ENCODE measurements at places on chromosomes 16 and 17.

DNA sequence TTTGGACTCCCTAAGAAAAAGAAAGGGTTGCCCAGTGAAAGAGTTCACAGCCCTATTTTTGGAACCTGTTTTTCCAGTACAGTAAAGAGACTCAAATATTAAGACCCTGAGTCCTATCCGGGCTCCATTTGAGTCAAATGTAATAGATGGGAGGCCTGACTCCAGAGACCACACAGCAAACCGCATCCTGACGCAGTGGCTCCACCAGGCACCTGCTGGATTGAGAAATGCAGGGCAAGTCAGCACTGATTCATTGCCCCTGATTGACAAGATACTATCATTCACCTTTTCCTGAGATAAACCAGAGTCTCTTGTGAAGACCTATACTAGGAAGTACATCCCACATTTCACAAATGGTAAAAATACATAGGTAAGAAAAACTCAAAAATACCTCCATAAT is 715.7 kb upstream of the SOX9 start:
- DNase-seq, result no peak
- H3K27ac ChIP-seq, result no peak overlapping the region
- no peaks in the 10 kb centered on the region for H3K4me1 ChIP-seq
- H3K4me3 ChIP-seq, result no peak overlapping the region

GRCh38 chr16:89406277-89406888 is 84.0 kb downstream of the ANKRD11 start:
- H3K27me3 ChIP-seq, result no peaks in the 10 kb centered on the region
- DNase-seq, result no peak
- H3K4me3 ChIP-seq, result peak overlapping the region; percentile 9
- H3K36me3 ChIP-seq, result peaks cover 14% of the 10 kb centered on the region
- peak overlapping the region; percentile 93 for H3K27ac ChIP-seq
- peaks cover 90% of the 10 kb centered on the region for H3K4me1 ChIP-seq

- H3K27me3 ChIP-seq, result peaks cover 50% of the 10 kb centered on the region
- DNase-seq, result no peak
- no peaks in the 10 kb centered on the region for H3K36me3 ChIP-seq
- H3K27ac ChIP-seq, result no peak overlapping the region
- peaks cover 27% of the 10 kb centered on the region for H3K4me1 ChIP-seq
Measured at GRCh38 chr17:83145358-83145738, 65.9 kb downstream of the METRNL start.

- H3K27me3 ChIP-seq, result no peaks in the 10 kb centered on the region
- no peak overlapping the region for H3K27ac ChIP-seq
Measured at GRCh38 chr16:51562891-51563290, 411.8 kb upstream of the SALL1 start.

GRCh38 chr17:82225368-82226029 is 3.3 kb upstream of the SLC16A3 start:
- peaks cover 5% of the 10 kb centered on the region for H3K36me3 ChIP-seq
- H3K27me3 ChIP-seq, result peaks cover 8% of the 10 kb centered on the region
- H3K4me3 ChIP-seq, result no peak overlapping the region
- H3K4me1 ChIP-seq, result peaks cover 12% of the 10 kb centered on the region
- H3K27ac ChIP-seq, result no peak overlapping the region
- DNase-seq, result no peak

DNA sequence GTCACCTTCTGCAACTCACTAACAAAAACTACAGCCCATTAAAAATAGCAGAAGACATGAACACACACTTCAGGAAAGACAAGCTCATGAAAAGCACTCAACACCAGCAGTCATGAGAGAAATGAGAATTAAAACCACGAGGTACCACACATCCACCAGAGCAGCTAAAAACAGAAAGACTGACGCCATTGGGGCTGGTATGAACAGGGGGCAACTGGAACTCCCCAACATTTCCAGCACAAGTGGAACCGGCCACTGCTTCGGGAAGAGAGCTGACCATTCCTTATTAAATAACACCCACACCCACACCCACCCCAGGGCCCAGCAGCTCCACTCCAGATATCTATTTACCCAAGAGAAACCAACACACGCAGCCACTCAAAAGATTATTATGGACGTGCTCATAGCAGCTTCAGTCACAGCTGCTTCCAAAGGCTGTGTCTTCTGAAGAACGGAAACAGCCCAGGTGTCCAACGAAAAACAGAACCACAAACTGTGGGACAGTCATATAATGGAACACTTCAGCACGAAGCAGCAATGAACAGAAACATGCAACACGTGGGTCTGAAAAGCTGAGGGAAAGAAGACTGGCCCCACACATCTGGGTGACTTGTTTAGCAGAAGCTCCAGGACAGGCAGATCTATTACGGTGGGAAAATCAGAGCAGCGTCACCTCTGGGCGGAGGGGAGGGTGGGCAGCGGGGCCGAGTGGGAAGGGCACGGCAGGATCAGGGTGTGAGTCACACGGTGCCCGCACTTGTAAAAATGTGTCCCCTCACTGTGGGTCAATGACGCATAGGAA is 41.1 kb downstream of the KLHDC4 start:
- H3K4me1 ChIP-seq, result peaks cover 7% of the 10 kb centered on the region
- no peaks in the 10 kb centered on the region for H3K27me3 ChIP-seq
- no peak overlapping the region for H3K4me3 ChIP-seq
- H3K27ac ChIP-seq, result no peak overlapping the region
- peaks cover 58% of the 10 kb centered on the region for H3K36me3 ChIP-seq

DNA sequence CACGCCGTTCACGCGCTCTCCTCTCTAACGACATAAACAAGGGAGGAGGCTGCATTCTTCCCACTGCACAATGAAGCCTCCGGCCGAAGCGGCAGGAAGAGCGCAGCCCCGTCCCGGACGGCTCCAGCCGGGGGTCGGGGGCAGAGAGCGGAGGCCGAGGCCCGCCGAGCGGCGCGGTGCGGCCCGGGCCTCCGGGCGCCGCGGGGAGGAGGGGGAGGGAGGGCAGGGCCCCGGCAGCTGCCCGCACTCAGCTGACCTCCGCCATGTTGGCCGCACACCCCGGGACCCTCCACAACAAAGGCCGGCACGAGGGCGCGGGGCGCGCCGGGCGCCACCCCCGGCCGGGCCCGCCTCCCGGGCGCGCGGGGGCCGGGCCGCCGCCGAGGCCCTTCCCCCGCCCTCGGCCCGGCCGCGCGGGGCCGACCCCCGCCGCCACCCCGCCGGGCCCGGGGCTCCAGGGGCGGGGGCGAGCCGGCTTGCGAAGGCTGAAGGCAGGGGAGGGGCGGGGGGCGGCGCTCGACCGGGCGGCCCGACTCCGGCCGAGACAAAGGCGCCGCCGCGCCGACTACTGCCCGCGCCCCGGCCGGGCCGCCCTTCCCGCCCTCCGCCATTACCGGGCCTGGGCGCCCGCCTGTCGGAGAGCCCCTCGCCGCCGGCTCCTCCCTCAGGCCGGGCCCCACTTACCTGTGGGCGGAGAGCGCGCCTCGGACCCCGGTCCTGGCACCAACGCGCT is 527 bp downstream of the SIAH1 start:
- H3K4me1 ChIP-seq, result peaks cover 23% of the 10 kb centered on the region
- H3K36me3 ChIP-seq, result peaks cover 3% of the 10 kb centered on the region
- H3K4me3 ChIP-seq, result peak overlapping the region; percentile 90
- peak overlapping the region; percentile 86 for H3K27ac ChIP-seq
- H3K27me3 ChIP-seq, result peaks cover 16% of the 10 kb centered on the region

DNA sequence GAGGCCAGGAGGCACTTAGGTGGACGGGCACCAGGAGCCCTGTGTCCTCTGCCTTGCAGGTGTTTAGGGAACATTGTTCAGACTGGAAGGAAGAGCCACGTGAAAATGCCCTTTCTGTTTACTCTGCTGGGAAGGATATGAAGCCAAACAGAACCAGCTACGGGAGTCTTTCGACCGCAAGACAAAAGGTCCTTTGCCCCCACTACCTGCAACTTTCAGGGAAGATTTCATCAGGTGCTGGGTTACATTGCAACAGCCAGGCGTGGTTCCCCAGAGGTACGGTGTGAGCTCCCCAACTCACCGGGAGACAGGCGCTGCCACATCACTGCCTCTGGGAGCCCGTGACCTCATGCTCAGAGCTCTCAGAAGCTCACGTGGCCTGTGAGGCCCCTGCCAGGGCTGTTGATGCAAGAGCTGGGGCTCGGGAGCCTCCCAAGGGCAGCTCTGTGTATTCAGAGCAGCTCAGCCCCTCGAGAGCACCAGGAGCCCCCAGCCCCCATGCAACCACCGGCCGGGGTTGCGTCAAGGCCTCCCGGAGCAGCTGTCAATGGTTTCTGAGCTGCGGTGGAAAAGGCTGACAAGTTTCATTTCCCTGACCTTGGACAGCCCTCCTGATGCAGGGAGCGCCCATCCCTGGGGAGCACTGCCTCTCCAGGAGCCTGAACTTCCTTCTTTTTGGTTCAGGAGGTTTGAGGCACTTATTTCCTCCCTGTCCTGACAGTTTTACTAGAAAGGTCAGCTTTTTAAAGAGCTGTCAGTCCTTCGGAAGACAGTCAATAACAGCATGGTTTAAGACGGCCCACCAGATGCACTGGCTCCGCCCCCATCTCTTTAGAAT is 42.1 kb downstream of the TBC1D16 start:
- H3K27me3 ChIP-seq, result peaks cover 29% of the 10 kb centered on the region
- peaks cover 64% of the 10 kb centered on the region for H3K4me1 ChIP-seq
- H3K4me3 ChIP-seq, result no peak overlapping the region
- peak overlapping the region; percentile 69 for H3K27ac ChIP-seq
- peak; percentile 70 for DNase-seq

- peak; percentile 46 for DNase-seq
- H3K36me3 ChIP-seq, result no peaks in the 10 kb centered on the region
- peaks cover 37% of the 10 kb centered on the region for H3K4me1 ChIP-seq
- no peak overlapping the region for H3K4me3 ChIP-seq
- no peak overlapping the region for H3K27ac ChIP-seq
Measured at GRCh38 chr16:3004319-3004718, 8.4 kb upstream of the CLDN9 start.

DNA sequence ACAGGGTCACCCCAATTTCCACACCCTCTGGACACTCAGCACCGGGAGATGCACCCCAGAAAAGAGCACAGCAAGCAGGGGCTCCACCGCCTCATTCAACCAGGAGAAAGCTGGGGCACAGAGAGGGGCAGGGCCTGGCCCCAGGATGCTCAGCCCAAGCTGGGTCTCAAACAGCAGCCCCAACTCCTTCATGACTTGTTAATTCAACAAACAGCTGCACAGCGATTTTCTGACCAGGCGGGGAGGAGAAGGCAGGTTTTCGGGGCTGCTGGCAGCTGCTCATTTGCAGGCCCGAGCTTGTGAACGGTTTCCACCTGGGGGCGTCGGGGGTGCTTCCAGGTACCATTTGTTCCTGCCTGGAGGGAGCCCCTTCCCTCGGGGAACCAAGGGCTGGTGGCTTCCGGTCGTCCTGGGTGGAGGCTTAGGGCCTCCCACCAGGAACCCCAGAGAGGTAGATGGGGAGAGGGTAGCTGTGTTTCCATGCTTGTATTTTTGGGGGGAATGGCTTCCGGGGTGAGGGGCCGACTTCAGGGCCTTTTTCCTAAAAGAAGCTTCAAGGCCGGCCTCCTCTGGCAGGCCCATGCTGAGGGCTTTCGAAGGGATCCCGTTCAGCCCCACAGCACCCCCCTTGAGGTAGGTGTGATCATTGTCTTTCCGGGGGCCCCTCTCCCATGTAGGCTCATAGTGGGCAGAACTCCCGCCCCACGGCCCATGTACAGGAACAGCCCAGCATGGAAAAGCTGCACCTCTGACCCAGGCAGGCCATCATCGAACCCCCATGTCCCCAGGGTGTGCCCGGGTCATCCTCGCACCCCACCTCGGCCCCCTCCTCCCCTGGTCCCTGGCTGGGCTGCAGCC is 191.6 kb upstream of the GSE1 start:
- H3K4me1 ChIP-seq, result peaks cover under 1% of the 10 kb centered on the region
- peaks cover 30% of the 10 kb centered on the region for H3K27me3 ChIP-seq

DNA sequence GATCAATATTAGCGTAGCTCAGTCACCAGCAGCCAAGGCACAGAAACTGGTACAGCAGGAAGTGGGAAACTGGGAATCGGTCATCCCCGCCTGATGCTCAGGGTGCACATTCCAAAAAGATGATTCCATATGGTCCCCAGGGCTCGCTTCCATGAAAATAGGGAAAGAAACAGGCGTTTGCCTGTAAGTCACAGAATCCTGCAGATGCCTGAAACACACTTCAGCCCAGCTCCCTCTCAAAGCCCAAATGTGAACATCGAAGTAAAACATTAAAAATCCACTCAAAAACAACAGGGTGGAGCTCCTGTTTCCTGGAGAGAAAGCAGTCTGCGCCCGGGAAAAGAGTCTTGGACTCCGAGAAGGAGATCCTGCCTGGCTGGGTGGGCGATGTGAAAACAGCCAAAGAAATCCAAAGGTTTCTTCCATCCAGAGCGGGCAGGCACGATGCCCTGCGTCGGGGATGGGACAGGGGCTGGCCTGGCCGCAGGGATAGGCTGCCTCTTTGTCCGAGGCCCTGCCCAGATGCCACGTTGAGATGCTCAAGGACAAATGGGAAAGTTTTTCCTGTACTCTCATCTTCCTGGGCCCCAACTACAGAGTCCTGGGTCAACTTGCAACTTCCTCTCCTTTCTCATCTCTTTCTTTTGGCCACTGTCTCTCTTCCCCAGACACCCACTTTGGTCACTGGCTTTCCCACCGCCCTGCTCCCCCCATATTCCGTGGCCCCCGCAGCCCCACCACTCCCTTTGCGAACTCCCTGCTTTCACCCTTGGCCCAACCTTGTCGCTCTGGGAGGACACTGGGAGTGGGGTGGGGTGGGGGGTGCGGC is 743 bp downstream of the WIPI1 start:
- peaks cover 4% of the 10 kb centered on the region for H3K27me3 ChIP-seq
- H3K4me3 ChIP-seq, result peak overlapping the region; percentile 96
- peak overlapping the region; percentile 85 for H3K27ac ChIP-seq

DNA sequence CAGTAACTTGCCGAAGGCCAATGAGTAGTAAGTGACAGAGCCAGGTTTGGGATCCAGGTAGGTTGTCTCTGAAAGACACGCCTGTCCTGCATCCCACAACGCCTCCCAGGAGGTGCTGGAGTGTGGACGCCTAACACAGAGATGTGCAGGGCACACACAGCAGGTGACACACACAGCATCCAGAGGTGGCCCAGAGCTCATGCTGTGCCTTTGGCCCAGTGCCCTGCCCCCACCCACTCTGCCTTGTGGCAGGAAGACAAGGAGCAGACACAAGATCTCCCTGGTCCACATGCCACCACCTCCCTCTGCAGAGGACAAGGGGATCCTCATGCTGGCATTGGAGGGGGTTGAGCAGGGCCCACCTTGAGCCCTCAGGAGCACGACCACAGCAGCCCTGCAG is 14.7 kb upstream of the STH start:
- H3K36me3 ChIP-seq, result no peaks in the 10 kb centered on the region
- H3K27me3 ChIP-seq, result peaks cover 20% of the 10 kb centered on the region
- no peaks in the 10 kb centered on the region for H3K4me1 ChIP-seq
- H3K4me3 ChIP-seq, result no peak overlapping the region
- no peak for DNase-seq

- no peaks in the 10 kb centered on the region for H3K36me3 ChIP-seq
- no peaks in the 10 kb centered on the region for H3K4me1 ChIP-seq
- H3K4me3 ChIP-seq, result no peak overlapping the region
Measured at GRCh38 chr16:73418691-73419090, 370.8 kb upstream of the ZFHX3 start.
